OCI-LY7 (cell line): ENCODE measurements at places on chromosomes 4 and X. TPM values are rescaled to one million over a fixed set of nuclear protein-coding genes. Genes with fewer than 3 reads are reported as not detected.
A peak's percentile ranks its signal among the peaks of the same experiment; 100 is the strongest.

DNA sequence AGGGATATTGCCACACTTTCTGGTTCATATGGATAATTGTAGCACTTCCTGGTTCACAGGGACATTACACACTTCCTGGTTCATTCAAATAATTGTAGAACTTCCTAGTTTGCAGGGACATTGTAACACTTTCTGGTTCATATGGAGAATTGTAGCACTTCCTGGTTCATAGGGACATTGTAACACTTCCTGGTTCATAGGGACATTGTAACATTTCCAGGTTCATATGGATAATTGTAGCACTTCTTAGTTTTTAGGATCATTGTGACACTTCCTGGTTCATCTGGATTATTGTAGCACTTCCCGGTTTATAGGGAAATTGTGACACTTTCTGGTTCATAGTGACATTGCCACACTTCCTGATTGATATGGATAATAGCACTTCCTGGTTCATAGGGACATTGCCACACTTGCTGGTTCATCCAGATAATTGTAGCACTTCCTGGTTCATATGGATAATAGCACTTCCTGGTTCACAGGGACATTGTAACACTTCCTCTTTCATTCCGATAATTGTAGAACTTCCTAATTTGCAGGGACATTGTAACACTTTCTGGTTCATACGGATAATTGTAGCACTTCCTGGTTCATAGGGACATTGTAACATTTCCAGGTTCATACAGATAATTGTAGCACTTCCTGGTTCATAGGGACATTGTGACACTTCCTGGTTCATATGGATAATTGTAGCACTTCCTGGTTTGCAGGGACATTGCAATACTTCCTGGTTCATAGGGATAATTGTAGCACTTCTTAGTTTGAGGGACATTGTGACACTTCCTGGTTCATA lies 59.2 kb upstream of the CD99 start:
- DNase-seq, result peak; percentile 88

DNA sequence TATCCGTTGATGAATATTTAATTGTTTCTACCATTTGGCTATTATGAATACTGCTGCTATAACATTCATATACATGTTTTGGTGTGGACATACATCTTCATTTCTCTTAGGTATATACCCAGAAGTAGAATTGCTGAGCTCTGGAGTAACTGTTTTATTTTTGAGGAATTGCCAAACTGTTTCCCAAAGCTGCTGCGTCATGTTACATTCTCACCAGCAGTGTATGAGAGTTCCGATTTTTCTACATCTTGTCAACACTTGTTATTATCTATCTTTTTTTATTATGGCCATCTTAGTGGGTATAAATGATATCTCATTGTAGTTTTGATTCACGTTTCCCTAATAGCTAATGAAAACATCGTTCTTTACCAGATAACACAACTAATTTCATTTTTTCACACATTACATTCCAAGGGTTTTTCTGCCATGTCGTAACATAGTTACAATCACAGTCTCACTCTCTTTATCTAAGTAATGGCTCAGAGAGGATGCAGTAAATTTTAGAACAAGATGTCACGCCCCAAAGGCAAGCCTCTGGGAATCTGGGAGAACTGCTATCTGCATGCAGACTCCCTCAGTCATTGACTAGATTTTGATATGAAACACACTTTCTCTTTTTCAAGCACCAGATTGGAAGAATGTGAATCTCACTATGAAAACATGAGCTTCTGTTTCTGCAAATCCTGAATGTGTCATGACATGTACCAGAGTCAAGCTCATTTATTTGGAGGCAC lies 10.3 kb downstream of the ARHGAP6 start:
- DNase-seq, result no peak

DNA sequence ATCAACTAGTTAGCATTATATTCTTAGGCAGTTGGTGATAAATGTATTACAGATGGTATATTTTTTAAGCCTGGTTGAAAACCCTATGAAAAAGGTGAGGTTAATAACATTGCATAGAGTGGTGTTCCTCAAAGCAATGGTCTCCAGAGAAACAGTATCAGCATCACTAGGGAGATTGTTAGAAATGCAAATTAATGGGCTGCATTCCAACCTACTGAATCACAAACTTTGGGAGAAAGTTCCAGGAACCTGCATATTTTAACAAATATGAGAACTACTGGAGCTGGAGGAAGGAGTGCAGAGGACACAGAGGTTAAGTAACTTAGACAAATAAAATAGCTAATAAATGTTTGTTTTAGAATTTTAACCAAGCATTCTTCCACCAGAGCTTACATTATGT lies 166.9 kb upstream of the PCDH10 start:
- no peak for DNase-seq

DNA sequence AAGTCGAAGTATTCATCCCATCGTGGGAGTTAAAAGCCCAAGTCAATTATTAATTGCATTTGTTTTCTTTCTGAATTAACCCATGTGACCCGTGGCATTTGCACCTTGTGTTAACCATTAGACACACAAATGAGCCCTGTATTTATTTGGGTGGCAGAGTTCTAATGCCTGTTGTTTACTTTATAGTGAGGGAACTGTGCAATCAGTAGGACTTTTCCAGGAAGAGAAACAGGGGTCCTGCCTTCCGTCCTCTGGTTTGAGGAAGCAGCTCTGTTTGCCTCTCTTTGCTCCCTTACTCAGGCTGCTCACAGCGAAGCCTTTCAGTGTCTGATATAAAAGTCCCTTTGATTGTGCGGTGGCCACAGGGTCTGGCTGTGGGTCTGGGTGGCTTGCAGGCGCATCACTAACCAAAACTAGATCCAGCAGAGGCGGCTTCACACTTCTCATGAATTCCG lies 263.6 kb downstream of the PTTG2 start:
- no peak for DNase-seq

Gene HEPH
- total RNA-seq, result not detected in 2 replicates

DNA sequence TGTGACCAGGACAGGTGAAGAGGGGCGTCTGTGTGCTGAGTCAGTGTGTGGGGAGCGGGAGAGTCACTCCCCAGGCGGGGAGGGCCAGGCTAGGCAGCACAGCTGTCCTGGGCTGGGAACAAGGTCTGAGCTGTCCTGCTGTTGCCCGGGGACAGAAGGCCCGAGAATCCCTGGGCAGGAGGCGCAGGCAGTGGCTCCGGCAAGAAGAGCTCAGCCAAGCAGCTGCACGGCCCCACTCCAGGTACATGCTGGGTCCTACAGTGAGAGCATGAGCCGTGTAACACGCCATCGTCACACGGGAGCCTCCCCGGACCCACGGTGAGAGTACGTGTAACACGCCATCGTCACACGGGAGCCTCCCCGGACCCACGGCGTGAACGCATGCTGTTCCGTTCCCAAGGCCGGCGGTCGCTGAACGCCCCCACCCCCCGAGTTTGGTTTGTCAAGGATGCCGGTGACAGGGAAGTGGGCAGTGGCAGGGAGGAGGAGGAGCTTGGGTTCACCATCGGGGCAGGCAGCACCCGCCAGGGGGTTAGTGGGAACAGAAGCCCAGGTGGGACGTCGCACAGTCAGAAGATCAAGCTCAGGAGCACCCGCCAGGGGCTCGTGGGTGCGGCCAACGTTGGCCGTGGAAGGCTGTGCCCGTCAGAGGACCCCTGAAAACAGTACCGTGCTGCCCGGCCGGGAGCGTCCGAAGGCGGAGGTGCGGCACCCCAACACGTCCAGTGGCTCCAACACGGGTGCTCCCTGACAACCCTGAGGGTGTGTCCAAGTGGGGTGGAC lies 15.6 kb downstream of the PPP2R3B start:
- DNase-seq, result peak; percentile 71

DNA sequence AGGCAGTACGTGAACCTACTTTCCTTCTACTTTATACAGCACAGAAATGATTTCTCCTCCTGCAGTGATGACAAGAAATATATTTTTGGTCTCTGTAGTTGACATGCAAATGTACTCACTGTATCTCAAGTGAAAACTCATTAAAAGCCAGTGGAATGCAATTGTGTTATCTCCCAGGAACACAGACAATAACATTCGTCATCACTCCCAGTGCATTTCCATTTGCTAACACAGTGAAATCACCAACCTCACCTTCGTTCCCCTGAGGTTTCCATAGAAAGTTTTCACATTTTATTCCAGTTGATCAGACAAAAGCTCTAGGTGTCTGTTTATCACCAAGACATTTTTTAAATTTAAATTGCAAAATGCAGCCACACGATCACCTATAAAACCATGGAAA lies 2.5 kb upstream of the SPANXD start:
- DNase-seq, result no peak

Gene NAA11
- not detected in 2 replicates for total RNA-seq

DNA sequence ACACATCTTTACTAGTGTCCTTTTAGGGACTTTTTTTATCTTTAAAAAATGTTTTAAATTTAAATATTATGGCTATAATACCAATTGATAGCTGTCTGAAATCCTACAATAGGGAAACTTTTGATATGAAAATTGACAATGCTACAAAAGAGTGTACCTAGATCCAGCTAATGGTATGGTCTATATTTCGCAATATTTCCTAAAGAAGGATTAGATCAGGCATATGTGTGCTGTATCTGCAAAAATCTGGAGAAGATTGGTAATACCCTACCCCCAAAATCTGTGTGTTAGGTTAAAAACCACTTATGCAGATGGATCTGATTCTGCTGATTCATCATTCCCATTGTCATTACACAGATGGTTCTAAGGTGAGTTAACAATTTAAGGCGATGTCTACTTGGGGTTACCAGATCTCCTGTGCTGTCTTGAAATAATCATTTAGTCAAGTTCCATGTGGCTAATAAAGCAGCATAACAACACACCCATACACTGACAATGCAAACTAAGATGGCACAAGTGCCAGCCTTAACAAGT lies 137.1 kb downstream of the GASK1B start:
- DNase-seq, result no peak

Gene PPP4R3C
- not detected in 2 replicates for total RNA-seq

- DNase-seq, result no peak
These were observed 930 bp downstream of the NWD2 start for GRCh38 chr4:37245391-37245954.

DNA sequence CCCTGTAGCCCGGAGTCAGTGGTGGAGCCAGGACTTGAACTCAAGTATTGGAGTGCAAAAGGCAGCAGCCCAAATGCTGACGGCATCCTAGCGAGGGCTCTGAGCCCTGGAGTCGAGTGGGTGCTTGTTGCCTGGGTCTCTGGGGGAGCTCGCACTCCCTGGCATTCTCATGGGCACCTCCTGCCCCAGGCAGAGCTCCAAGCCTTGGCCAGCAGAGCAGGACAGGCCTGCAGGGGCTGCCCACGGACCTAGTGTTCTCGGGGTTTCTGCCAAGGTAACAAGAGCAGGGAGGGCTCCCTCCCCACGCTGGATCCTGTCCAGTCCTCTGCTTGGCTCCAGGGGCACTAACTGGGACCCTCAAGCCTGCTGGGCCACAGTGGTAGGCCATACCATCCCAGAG lies 17.6 kb upstream of the WFS1 start:
- DNase-seq, result no peak

DNA sequence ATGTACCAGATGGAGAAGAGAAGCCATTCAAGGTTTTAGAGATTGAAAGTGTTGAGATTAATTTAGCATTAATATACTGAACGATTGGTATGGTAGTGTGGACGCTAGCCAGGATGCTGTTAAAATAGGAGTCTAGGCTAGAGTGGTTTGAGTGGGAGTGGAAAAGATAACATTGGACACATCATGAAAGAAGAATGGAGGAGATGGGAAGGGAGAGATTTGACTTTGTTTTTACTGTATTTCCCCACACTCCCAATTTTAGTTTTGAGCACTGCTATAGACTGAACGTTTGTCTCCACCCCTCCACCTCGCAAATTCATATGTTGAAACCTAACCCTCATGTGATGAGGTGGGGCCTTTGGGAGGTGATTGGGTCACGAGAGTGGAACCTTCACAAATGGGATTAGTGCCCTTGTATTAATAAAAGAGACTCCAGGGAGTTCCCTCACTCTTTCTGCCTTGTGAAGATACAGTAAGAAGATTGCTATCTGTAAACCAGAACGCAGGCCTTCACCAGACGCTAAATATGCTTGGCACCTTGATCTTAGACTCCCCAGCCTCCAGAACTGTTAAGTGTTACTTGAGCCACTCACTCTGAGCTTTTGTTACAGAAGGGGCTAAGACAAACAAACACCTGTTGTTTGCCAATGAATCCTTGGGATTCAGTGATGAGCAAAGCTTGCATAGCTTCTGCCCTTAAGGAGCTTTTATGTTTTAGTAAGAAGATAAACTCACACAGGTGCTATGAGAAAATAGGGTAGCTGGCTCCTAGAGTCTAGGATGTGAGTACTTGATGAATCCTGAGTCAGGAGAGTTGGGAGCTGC lies 25.8 kb downstream of the USP9X start:
- DNase-seq, result no peak

DNA sequence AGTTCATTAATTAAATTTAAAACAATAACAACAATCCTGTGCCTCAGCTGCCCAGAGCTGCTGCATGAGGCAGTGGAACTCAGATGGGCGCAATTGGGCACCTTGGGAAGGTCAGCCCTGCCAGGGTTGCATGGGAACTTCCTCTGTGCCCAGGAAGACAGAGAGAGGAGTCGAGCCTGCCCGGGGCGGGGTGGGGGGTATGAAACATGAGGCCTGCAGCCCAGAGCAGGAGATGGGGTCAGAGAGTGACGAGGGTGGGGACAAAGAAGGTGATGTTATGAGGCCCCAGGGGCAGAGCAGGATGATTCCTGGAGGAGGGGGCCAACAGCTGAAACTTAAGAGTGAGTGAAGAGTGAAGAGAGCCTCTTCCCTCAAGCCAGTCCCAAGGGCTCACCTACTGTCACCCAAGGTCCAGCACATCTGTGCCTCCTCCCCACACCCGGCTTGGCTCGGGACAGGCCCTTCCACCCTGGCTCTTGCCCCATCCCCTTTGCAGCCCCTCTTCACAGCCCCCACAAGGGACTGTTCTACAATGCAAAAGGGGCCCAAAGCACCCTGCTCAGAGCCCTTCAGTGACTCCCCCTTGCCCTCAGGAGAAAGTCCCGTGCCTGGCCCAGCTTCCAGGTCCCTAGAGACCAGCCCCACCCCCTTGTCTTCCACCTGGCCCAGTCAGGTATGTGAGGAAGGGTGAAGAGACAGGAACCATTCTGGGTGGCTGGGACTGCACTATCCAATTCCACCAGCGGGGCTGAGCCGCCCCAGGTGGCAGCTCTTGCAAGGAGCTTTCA lies 31.4 kb downstream of the HMX1 start:
- no peak for DNase-seq
